ENCODE measurements at places on chromosomes 4 and X. TPM values are rescaled to one million over a fixed set of nuclear protein-coding genes. Genes with fewer than 3 reads are reported as not detected.

GRCh38 chrX:3244955-3245354 lies 101.5 kb downstream of the MXRA5 start:
- no peak for DNase-seq

DNA sequence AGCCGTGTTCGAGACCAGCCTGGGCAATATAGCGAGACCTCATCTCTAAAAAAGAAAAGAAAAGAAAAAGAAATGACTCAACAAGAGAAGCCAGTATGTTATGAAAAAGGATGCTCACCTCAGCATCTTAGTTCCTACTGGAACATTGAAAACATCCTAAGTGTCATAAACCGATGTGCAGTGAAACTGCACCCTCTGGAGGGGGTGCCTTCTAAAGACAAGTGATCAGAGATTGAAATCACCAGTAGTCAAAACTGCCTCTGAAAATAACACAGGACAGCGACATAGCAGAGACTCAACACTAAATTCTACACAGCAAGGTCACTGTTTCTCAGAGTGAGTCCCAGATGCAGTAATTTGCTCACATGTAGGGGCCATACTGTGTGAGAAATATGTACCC lies 28.0 kb upstream of the ATP6AP2 start:
- no peak for DNase-seq

DNA sequence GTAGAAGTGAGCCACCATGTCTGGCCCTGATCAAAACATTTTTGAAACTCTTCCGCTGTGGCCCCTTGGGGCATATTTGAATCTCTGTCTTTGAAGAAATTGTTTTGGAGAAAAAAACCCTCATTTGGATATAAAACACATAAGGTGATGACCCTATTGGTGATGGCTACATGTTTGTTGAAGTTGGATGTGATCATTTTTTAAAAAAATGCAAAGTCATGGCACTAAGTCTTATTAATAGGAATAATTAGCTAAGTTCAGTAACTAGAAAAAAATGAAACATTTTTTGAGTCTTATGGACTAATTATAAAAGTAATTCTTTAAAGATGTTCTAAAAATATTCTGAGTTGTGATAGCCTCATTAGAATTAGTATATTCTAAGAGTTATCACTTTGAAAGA lies 17.9 kb upstream of the BBS7 start:
- DNase-seq, result no peak

DNA sequence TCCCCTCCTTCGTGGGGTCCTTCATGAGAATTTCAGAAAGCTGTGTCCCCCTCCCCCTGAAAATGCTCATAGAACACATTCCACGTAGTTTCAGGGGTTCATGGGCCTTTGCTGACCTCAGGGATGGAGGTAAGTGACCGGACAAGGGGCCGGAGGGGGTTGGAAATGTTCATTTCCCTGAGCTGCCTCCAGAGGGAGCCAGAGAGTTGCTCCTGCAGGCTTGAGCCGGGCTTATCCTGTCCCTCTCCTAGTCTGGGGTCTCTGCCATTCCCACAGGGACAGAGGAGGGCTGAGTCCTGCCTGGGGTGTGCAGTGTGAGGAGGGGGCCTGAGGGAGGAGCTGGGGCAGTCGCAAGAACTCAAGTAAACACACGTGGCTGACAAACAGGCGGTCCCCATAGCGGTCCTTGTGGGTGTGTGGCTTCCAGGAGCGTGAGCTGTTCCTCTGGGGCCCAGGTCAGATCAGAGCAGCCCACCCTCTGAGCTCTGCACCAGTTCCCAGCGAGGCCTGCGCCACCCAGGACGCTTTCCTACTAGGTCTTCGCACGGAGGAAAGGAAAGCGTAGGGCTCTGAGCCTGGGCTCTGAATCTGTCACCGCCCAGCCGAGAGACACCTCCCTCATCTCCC lies 62.5 kb downstream of the WFS1 start:
- DNase-seq, result peak; percentile 25

DNA sequence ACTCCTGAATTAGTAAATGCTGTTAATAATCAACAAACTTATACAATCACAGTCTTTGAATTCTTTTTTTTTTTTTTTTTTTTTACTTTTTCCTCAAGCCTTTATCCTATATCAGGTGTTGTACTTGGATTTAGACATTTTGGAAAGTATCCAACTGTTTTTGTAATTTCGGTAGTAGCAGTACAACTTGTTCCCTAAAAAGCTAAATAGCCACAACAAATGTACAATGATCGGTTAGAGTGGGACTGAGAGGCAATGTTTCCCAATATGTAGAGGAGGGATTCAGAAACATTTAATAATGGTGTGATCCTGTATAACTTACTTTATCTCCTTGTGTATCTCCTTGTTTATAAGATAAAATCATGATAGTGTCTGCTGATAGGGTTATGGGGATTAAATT lies 343.1 kb downstream of the GRID2 start:
- DNase-seq, result no peak

Gene PRDM8
- 5.2 TPM for total RNA-seq

All from transverse colon (tissue), 4 donors.